ENCODE measurements at places on chromosomes 1 and 21.

- no peak for DNase-seq
Observed at GRCh38 chr1:16128338-16128741, 27.5 kb downstream of the EPHA2 start.

GRCh38 chr1:228999446-229000170, 264.3 kb downstream of the RHOU start:
- no peak for DNase-seq

GRCh38 chr1:99292886-99293285, 28.6 kb downstream of the PLPPR4 start:
- no peak for DNase-seq

DNA sequence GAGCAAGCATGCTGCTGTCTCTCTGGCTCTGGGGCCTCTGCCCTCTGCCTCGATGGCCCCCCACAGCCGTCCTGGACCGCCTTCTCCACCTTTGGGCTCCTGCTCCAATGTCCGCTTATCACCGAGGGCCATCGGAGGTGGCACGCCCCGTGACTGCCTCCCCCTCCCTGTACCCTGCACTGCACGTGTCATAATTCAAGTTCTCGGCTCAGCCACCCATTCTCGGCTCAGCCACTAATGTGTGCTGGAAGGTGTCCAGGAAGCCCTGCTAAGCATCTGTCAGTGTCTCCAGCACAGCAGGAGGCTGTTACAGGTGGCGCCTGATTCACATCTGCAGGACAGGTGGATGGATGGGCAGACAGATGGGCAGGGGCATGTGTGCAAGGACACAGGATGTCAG, 45.5 kb downstream of the TP73 start:
- no peak for DNase-seq

GRCh38 chr1:92711473-92712165, 73.3 kb downstream of the EVI5 start:
- DNase-seq: no peak

DNA sequence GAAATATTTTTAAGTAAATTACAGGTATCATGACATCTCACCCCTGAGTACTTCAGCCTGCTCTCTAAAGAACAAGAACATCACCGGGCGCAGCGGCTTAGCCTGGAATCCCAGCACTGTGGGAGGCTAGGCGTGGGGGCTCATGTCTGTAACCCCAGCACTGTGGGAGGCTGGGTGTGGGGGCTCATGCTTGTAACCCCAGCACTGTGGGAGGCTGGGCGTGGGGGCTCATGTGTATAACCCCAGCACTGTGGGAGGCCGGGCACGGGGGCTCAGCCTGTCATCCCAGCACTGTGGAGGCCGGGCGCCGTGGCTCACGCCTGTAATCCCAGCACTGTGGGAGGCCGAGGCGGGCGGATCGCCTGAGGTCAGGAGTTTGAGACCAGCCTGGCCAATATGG, 7.7 kb upstream of the CDK11B start:
- no peak for DNase-seq

DNA sequence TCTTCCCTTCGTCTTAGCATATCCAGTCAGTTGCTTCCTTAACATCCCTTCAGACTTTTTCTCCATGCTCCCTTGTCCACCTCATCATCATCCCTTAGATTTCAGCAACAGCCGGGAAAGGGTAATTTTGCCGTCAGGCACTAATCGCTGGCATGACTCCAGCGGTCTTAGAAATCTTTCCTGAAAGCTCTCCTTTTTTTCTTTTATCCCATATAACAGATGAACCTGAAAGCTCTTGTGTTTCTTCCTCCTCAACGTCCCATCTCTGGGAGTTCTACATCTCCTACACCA, 10.4 kb upstream of the BOLA1 start:
- DNase-seq: no peak

DNA sequence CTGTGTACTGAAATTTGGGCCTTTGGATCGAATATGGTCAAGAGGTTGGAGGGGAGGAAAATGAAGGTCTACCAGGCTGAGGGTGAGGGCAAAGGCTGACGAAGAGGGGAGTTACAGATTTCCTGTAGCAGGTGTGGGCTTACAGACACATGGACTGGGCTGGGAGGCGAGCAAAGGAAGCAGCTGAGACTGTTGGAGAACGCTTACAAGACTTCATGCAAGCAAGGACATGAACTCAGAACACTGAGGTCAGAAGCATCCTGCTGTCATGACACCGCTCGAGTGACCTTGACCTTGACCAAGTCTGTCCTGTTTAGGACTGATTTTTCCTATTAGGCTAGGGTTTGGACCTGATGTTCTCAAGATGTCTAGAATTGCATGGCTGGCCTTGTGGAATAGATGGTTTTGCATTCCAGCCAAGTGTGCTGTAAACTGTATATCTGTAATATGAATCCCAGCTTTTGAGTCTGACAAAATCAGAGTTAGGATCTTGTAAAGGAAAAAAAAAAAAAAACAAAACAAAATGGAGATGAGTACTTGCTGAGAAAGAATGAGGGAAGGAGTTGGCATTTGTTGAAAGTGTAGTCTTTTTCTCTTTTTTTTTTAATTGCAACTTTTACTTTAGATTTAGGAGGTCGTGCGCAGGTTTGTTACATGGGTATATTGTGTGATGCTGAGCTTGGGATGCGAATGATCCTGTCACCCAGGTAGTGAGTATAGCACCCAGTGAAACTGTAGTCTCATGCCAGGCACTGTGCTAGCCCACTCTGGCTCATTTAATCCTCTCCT, 5.8 kb downstream of the ELF3 start:
- DNase-seq: no peak

- DNase-seq: no peak
Observed at GRCh38 chr1:238964631-238965030, 421.7 kb upstream of the CHRM3 start.

DNA sequence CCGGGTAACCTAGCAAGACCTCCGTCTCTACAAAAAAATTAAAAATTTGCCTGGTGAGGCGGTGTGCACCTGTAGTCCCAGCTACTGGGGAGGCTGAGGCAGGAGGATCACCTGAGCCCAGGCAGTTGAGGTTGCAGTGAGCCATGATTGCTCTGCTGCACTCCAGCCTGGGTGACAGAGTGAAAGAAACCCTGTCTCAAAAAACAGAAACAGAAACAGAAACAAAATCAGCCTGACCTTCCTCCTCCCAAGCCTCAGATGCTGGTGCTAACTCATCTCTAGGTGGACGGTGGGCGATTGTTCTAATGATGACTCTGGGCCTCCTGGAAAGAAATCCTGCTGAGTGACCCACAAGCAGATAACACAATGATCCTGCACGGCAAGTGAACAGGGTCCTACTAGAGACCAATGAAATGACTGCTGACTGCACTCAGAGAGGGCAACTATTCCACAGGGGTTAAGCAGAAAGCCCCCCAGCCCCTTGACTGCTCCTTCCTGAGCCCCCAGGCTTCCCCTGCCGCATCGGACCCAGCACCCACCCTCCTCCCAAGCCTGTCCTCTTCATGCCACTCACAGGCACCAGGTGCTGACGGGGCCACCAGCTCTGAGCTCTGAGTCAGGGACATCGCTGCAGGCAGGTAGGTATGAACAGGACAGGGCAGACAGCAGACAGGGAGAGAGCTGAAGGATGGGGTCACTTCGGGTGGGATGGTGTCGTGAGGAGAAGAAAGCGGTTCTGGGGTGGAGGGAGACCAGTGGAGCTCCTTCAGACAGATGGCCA, 27.8 kb upstream of the LRRC38 start:
- DNase-seq: no peak

DNA sequence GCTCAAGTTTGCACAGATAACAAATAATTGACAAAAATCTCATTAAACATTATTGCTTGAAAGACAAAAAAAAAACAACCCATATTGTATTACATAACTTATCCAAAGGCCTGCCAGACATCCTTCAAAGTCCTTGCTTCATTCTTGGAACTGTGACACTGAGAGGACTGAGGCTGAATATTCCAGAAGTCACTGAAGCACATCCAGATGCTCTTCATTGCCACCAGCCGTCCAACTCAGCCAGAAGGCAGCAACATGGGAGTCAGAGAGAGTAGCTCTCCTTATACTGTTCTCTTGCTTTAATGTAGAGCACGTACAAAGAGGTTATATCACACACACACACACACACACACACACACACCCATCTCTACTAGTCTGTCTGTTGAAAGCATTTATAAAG, 755.0 kb downstream of the LTN1 start:
- DNase-seq: no peak

DNA sequence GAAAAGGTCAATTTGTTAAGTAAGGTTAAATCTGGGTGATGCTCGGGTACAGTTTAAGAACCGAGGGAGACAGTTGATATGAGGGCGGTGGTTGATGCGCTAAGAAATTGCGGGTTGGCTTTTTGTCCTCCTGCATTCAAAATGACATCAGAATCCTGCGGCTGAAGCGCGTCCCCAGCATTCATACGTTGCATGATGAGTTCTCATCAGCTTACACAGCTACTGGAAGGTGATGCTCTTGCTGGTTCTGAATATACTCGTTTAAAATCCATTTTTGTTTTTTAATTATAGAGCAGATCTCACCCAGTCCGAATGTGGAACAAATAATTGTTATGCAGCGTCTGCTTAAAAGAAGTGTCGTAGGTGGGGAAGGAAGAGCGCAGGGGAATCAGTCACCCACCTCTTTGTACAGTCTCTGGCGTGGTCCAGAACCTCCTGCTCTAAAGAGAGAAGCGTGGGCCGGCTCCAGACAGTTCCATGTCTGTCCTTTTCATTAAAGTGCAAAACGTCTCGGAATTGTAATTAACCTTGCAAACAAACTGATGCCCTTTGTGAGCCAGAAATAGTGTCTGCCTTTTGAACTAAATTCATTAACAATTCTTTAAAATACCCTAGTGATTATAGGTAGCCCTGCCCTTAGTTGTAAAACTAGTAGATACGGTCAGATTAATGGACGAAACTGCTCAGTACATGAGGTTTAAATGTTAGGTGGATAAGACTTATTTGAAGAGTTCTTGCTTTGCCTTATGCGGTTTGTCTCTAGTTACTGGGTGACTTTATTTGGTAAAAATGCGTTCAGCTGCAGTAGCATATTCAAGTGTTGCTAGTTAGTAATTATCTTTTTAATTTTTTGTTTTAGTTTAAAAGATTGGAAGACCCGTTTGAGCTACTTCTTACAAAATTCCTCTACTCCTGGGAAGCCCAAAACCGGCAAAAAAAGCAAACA, 741 bp downstream of the RGS2 start:
- peak; percentile 30 for DNase-seq

GRCh38 chr1:221521686-221522085, 220.2 kb downstream of the DUSP10 start:
- DNase-seq: no peak

DNA sequence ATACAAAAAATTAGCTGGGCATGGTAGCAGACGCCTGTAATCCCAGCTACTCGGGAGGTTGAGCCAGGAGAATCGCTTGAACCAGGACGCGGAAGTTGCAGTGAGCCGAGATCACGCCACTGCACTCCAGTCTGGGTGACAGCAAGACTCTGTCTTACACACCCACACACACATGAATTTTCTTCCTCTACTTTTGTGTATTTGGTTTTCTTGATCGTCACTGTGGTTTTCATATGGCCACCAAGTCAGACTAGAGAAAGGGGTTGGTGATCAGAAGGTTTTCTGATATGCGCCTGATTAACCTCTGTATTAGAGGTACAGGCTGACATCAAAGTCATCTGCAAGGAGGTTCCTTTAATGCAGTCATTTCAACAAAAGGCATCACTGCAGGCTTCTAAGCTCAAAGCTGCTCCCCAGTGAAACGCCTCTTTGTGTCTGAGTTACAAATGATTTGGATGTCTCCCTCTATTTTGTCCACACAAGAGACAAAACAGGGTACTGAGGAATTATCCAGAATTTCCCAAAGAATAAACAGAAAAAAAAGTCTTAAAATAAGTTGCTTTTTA, 11.1 kb downstream of the SH2D1B start:
- DNase-seq: no peak

- no peak for DNase-seq
Observed at GRCh38 chr1:88655685-88656299, 28.3 kb upstream of the PKN2 start.

- no peak for DNase-seq
Observed at GRCh38 chr1:181556631-181557030, 73.3 kb downstream of the CACNA1E start.

DNA sequence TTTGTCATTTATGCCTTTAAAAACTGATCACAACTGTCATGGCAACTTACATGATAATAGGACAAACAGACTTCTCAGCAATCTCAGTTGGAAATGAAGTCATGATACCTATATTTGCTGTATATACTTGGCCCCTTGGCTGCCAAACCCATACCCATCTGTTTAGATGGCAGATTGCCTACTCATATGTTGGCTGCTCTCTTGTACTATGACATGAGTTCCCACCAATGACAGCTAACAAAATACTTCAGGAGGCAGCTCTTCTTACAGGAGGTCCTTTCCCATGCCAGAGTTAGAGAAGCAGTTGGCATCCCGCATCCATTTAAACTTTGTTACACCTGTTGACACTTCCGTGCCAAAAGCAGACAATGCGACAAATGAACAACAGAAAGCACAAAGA, 603.1 kb upstream of the ADGRL2 start:
- DNase-seq: no peak

GRCh38 chr21:23394458-23394857, 2212.8 kb downstream of the MRPL39 start:
- DNase-seq: no peak

GRCh38 chr1:224137518-224137917, 23.6 kb downstream of the FBXO28 start:
- no peak for DNase-seq

DNA sequence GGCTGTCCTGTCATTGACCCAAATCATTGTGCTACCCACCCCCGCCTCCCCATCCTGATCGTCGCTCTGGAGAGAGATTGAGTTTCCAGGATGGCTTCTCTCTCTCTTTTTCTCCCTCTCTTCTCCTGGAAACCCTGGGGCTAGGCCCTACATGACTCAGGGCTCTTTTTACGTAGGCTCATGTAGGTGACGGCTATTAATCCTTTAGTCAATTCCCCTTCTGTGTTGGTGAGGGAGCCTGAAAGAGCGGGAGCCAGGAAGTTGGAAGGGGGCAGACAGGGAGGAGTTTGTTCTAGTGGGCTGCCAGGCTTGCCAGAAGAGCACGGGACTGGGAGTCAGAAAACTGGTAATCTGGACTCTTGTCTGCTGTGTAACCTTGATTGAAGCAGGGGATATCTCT, 9.7 kb downstream of the ATP2B4 start:
- no peak for DNase-seq

DNA sequence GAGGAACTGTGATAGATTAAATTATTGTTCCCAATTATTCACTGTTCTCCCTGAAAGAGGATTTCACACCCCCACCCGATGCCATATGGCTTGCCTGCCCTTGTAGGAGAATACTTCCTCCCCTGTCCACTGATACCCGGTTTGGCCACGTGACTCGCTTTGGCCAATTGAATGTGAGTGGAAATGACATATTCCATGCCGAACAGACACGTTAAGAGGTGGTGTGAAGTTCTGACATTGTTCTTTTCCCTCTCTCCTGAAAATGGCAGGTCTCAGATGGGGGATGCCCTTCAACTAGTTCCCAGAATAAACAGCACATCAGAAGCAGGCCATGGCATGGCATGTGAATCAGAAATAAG, 5.3 kb downstream of the STUM start:
- DNase-seq: no peak

DNA sequence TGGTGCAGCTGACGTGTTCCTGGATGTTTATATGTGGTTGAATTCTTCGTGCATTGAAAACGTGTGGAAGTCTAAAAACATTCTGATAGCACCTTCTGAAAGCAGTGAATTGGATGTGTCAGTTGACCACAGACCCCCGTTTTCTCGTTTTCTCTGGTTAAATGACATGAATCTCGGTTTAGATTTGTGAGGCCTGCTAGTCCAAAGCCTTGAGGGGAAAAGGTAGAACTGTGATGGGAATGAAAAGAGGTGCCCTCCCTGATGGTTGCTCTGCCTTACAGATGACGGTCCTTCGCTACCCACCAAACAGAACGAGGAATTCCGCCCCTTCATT, 8.9 kb downstream of the RER1 start:
- DNase-seq: no peak

Data from T-helper 1 cell (primary cell).